Femur (tissue), 1 donor: ENCODE measurements at places on chromosomes 5 and 9.
A peak's percentile ranks its signal among the peaks of the same experiment; 100 is the strongest.

GRCh38 chr5:100644185-100644584 is 109.0 kb downstream of the FAM174A start:
- no peak for DNase-seq

DNA sequence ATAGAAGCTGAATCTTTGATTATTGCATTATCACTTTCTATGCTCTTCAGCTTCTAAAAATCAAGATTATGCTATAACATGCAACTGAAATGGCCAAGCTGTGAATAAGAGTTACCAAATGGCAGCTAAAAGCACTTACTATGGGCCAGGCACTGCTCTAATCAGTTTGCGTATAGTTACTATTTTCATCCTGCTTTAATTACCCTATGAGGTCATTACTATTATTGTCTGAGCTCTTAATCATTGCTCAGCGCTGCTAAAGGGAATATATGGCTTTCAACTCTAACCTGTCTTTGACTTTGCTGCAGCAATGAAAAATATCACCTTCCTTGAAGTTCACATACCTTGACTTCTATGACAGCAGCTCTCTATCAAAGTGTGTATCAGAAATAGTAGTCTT is 210.8 kb downstream of the TRPM3 start:
- no peak for DNase-seq

DNA sequence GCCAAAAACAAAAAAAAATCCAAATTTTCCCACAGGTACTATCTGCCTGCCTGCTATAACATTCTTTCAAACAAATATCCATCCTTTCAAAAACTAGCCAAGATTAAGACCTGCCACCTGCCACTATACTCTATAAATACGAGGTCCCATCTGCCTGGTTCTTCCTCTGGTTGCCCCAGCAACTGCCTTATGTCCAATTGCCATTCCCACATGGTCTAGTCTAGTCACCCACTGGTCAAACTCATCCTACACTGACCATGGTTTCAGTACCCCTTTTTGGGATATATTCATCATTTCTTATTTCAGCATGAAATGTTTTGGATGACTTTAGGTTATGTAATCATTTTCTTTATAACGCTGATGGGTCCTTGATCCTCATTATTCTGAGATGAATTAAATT is 95.1 kb upstream of the CCNG1 start:
- DNase-seq = no peak

DNA sequence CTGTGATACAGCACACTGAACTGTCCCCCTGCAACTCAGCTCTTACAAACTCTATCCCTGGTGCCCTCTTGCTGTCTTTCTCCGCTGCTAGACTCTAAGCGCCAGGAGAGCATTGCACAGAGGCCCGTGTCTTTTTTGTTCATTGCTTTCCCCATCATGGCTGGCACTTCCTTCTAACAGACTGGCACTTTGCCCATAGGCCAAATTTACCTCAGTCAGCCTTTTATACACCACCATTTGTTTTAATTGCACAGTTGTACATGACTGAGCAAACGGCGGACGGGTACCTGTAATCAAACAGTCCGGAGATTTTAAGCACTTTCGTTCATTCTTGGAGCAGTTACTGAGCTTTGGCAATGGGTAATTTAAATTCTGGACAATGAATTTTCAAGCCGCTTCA is 102.2 kb upstream of the CLINT1 start:
- no peak for DNase-seq

- DNase-seq = peak; percentile 27
Measured at GRCh38 chr5:149441986-149442385, 62.9 kb upstream of the IL17B start.

- no peak for DNase-seq
Measured at GRCh38 chr5:143251190-143251589, 152.3 kb downstream of the NR3C1 start.

DNA sequence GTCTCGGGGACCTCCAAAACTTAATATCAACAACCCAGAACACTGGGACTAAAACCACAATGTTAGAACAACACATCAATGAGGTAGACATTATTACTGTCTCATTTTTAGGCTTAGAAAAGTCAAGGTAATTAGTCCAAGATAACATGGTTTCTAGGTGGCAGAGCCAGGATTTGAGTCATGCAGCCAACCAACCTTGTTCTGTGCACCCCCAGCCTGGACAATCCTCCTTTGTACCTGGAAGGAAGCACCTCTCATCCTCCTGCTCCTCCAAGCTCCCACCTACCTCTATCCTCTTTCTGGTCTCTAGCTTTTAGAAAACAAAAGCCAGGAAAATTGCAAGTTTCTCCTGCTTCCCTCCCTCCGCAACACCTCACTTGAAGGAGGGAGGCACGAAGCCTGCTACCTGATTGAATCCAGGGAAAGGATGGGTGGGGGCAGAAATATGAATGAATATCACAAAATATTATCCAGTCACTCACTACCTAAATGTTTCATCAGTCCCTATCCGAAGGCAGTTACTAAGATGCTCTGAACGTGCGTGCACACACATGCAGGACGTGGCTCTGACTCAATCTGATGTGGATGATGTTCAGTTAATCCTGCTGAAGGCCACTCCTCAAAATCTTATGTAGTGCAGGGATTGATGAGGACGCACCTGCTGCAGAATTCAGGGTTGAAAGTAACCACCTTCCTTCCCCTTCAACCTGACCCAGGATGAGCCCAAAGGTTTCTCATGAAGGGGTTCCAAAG is 26.3 kb upstream of the TTC1 start:
- no peak for DNase-seq

GRCh38 chr9:69456201-69456600 is 131.2 kb downstream of the ENTREP1 start:
- no peak for DNase-seq

DNA sequence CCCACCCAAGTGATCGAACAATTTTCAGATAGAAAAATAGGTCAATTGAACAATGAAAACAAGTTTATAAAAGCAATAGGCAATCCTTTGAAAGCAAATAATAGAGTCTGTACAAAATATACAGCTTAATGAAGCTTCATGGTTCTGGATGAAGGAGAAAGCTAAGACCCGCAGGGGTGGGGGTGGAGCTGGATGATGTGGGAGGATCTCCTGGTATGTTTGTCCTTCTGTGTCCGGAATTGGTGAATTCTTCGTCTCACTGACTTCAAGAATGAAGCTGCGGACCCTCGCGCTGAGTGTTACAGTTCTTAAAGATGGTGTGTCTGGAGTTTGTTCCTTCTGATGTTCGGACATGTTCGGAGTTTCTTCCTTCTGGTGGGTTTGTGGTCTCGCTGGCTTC is 149.9 kb downstream of the NXNL2 start:
- DNase-seq = no peak

- no peak for DNase-seq
Measured at GRCh38 chr9:27673641-27674040, 100.4 kb upstream of the C9orf72 start.

- no peak for DNase-seq
Measured at GRCh38 chr9:22356985-22357384, 89.6 kb upstream of the DMRTA1 start.

DNA sequence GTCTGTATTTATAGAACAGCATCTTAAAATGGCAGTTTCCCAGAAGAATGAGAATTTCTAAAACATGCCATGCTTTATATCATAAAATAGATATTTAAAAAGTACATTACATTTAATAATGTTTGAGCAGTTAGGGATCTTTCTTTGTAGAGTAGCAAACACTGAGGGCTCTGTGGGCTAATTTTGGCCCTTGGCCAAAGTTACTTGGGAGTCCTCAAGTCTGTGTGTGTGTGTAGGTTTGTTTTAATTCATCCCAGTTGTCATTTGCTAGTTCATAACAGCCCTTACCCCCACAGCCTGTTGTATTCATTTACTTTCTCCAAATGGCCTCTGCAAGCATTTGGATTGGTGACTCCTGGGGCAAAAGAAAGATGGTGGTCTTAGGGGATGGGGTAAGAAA is 576.4 kb upstream of the SGCD start:
- no peak for DNase-seq

- no peak for DNase-seq
Measured at GRCh38 chr5:43312076-43312661, 1.0 kb downstream of the HMGCS1 start.

GRCh38 chr5:80231243-80231642 is 24.6 kb downstream of the SERINC5 start:
- DNase-seq = no peak

DNA sequence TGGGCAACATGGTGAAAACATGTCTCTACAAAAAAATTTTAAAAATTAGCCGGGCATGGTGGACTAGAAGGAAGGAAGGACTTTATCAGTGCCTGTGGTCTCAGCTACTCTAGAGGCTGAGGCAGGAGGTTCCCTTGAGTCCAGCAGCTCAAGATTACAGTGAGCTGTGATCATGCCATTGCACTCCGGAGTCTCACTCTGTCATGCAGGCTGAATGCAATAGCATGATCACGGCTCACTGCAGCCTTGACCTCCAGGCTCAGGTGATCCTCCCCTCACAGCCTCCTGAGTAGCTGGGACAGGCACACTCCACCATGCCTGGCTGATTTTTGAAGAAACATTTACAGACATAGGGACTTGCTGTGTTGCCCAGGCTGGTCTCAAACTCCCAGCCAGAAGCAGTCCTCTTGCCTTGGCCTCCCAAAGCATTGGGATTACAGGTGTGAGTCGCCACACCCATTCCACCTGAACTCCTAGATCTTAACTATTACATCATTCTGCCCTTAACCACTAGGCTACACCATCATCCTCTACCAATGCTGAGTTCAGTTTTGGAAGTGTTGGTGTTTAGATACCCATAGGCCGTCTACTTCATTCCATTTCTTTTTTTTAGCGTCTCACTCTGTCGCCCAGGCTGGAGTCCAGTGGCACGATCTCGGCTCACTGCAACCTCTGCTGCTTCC is 2.0 kb upstream of the URM1 start:
- DNase-seq = no peak

DNA sequence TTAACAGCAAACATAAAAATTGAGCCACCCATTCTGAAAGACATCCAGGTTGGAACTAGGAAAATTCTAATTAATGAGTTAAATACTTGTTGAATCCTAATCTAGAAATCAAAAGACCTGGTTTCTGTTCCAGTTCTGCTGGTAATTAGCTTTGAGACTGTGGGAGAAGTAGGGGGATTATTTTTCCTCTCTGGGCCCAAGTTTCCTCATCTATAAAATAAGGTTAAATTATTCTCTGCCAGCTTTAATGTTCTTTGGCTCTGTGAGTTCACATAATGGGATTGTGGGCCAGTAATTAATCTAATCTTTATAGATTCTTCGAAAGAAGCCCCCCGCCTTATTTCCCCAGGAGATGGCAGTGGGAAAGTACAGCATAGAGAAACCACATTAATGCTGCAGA is 104.6 kb downstream of the ENC1 start:
- DNase-seq = no peak

GRCh38 chr9:6049798-6050197 is 34.4 kb upstream of the RANBP6 start:
- no peak for DNase-seq

DNA sequence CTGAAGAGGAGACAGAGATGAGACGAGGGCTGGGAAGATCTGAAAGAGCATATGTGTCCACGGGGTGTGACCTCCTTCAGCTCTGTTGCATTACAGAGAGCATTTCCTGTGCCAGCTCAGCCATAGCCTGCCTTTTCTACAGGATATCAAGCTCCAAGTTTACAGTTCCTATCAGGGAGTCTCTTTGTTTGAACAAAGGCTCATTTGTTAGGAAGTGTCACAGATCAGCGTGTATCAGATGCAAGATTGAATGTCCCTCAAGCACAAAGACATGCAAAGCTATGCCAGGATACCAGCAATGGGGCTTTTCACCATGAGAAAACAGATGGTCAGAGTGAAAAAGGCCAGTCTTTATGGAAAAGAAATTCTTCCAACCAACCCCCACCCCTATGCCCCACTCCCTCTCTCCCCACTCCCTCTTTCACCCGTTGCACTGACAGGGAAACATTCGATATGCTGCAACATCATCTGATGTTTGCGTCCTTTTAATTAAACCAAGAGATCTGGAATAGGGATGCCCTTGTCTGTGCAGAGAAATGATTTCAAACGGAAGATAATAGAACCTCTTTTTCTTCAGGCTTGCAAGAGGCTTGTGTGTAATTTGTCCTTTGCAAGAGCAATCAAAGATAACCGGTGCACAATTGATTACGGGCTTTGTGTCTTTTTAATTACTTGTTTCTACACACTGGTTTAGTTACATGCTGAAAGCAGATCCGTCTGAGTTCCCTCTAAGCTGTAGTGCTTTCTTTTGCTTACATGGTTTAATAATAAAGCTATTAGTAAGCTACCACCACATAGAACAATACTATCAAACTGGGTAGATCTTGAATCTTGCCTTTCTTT is 263.1 kb upstream of the RGMB start:
- DNase-seq = peak; percentile 46

GRCh38 chr9:75754080-75754479 is 136.4 kb upstream of the PCSK5 start:
- no peak for DNase-seq

GRCh38 chr5:121138495-121138907 is 674.4 kb downstream of the PRR16 start:
- DNase-seq = no peak

DNA sequence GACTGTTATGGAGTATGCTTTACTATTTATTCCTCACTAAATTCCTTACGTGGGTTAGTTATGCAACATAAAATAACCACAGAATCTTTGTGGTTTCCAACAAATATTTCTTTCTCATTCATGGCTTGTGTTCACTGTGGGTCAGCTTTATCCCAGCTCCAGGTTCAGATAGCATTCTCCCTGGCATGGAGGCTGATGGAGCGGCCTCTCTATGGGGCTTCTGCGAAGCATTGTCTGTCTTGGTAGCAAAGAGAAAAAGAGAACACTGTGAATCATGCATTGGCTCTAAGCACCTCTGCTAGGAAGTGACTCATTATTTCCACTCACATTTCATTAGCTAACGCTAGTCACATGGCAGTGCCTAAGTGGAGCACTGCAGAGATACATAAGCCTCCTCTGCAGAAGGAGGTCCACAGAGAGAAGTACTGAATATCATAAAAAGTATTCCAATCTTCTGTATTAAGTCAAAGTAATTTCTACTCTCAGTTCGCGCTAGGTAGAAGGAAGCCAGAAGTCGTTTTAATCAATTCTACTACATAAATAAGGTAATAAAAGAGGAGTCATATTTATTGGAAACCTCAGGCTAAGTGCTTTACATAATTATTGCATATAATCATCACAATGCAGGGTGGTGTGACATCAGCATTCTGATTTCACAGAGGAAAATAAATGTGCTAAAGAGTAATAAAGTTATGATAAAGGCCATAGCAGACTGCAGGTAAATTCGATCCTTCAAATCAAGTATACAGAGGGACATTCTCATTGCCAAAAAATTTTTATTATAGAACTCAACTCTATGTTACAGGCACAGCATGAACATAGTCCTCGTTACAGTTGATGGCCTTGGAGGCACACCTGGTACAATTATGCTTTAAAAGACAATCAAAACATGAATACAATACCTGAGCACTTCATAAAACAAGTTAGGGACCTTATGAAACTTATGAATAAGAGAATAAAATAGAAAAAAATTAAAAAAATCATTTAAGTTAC is 531.1 kb downstream of the CETN3 start:
- DNase-seq = no peak

- DNase-seq = peak; percentile 69
Measured at GRCh38 chr5:160312134-160312959, at the start of gene CCNJL. Gene CCNJL (minus strand): TSS chr5:160312564. CDS start chr5:160311923, 641 bp downstream.
